ENCODE measurements at places on chromosomes 12 and 14.

GRCh38 chr12:54948171-54948570 is 36.4 kb downstream of the TESPA1 start:
- DNase-seq, result no peak

GRCh38 chr12:66187821-66188220 is 1.2 kb upstream of the IRAK3 start:
- DNase-seq, result no peak

- DNase-seq, result no peak
Measured at GRCh38 chr12:101485021-101485420, 9.9 kb downstream of the SPIC start.

GRCh38 chr14:39555749-39556148 is 123.5 kb upstream of the FBXO33 start:
- no peak for DNase-seq

DNA sequence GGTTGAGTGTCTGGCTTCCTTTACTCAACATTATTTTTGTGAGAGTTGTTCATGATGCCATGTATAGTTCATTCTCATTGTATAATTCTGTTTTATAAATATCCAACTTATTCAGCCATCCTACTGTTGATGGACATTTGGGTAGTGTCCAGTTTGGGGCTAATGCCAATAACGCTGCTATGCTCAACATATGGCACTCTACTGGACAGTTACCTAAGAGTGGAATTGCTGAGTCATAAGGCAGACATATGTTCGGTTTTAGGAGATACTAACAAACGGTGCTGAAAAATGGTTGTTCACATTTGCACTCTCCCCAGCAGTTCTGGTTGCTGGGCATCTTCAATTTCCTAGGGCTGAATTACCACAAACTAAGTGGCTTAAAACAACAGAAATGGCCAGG is 28.7 kb upstream of the P2RX4 start:
- no peak for DNase-seq

DNA sequence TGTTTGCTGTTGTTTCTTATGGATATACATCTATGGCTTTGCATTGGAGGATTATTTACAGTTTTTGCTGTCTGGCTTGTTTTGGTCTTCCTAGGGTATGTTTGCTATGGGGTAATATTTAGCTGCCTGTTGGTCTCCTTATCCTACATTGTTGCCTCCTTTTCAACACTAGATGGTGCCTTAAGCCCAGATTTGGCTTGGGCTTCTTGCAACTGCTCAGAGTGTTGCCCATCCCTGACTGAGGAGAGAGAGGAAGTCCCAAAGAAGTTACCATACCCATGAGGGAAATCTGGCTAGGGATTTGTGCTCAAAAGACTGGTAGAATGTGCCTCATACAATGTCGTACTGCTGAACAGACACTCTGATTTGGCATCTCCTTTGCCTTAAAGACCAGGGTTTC is 94.6 kb upstream of the MUCL1 start:
- peak; percentile 15 for DNase-seq

GRCh38 chr12:92544322-92544721 is 158.5 kb upstream of the PLEKHG7 start:
- no peak for DNase-seq

GRCh38 chr14:98368221-98368620 is 903.8 kb downstream of the BCL11B start:
- DNase-seq, result no peak

DNA sequence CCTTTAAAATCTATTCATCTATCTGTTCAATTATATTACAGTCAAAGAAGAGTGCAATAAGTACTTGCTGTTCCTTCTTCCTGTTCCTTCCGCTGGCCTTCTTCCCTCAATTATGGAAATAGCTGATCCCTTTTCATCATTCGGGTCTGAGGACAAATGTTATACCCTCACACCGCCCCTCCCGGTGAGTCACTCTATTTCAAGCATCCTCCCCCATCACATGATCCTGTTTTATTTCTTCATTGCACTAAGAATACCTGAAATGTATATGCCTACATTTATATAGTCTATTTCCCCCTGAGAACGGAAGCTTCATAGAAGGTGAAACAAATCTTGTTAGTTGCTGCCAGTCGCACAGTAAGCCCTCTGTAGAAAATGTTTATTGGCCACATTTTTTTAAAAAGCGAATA is 2.5 kb downstream of the SLC38A1 start:
- DNase-seq, result peak; percentile 64

DNA sequence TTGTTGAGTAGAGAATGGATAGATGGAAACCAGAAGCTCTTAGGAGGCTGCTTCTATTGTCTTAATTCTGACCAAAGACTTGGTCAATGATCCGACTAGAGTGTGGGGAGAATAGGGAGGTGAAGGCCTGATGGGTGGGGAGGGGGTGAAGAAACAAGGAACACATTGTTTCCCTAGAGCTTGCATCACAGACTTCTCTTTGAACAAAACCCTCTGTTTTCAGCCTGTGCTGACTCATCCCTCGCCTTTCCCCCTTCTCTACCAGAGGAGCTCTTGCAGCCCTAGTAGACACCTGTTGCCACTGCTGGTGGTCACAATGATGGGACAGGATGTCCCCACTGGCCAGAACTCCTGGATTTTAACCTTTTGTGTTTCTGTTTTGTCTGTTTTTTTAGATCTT is 46.8 kb upstream of the CISTR start:
- no peak for DNase-seq

GRCh38 chr12:94445662-94446061 is 14.0 kb downstream of the CEP83 start:
- no peak for DNase-seq

- no peak for DNase-seq
Measured at GRCh38 chr12:8465301-8465996, 9.7 kb downstream of the CLEC6A start.

DNA sequence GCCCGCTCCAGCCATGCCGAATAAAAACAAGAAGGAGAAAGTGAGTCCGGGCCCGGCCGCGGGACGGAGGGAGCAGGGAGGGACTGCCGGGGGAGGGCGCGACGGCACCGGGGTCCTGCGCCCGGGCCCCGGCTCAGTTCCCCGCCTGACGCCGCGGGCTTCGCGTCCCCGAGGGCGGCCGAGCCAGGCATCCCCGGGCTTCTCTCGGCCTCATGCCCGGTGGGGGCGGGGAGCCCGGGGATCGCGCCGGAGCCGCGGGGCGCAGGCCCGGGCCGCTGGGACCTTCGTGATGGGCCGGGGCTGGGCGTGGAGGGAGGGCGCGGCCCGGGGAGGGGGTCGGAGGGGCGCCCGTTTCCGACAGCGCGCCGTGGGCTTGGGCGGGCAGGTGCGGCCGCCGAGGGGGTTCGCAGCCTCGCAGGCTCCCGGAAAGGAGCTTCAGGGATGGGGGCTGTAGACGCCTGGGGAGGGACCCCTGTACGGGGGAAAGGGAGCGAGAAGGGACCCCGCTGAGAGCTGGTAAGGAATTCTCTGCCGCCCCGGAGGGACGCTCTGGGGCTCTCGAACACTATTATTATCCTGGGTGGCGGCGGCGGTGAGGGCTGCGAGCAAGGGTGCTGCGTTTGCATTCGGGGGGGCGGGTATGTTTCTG is 496 bp downstream of the PPP2R5C start:
- peak; percentile 55 for DNase-seq

DNA sequence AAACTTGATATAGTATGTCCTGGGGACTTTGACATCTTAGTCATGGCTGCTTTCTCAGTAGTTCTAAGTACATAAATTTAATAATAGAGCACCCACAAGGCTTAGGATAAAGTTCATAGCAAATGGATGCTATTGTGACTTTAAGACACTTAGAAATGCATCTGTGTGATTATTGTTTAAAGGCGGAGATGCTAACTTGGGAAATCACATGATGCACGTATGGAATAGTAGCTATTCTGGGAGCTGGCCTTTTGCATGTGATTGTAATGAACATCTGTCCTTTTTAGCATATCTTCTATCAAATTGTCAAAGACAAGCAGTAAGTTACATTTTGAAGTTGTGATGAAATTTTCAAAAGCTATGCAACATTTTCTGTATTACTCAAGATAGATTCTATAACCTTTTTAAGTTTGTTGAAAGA is 46.7 kb upstream of the ATP2A2 start:
- no peak for DNase-seq

DNA sequence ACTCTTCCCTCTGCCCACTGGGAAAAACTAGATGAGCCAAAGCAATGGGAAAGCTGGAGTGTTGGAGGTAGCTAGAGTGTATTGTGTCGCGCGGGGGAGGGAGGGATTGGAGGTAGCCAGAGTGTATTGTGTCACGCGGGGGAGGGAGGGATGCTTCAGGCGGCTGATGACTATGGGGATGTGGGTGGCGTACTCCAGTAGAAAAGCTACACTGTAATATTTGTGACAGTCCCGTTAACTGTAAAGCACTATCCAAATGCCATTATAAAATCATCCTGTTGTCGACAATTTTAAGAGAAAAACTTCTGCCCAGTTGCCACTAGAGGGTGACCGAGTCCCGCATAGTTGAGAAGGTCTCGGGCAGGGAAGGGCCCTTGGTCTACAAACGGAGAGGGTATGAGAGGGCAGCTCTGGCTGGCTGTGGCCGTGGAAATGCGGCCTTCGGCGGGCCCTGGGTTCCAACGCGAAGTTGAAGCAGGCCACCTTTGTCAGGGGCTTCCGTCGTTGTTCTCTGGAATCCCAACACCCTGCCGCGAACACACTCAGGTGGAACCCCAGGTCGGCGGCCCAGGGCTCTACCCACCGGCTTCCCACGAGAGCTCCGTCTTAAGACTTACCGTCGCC is 15.1 kb upstream of the PLEK2 start:
- peak; percentile 79 for DNase-seq

DNA sequence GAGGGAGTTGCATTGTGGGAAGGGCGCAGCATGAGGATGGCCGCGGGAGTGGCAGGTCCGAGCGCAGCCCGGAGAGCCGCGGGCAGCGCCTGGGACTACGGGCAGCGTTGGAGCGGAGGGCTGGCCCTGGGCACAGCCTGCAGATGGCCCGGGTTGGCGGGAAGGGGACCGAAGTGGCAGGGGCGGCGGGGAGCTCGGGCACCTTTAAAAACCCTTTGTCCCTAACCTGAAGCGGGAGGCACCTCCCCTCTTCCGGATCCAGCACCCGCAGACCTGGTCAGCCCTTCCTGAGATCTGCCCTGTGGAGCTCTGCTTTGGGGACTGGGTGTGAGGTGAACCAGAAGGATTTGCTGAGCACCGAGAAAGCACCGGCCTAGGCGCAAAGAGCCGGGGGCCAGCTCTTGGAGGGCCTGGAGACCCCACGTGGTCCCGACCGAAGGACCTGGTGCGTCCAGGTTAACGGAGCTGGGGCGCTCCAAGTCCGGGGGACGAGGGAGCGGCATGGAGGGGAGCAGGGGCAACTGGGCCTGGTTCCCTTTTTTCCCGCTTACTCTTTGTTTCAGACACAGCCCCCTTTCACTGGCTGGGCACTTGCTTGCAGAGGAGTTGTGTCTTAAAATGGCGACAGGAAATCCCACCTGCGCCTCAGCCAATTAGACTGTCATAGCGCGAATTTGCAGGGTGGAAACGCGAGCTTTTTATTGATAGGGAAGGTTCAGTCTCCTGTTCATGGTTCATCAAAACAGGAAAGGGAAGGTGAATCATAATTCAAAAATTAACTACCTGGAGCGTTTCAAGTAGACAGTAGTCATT is 792 bp upstream of the SLC38A1 start:
- peak; percentile 75 for DNase-seq

DNA sequence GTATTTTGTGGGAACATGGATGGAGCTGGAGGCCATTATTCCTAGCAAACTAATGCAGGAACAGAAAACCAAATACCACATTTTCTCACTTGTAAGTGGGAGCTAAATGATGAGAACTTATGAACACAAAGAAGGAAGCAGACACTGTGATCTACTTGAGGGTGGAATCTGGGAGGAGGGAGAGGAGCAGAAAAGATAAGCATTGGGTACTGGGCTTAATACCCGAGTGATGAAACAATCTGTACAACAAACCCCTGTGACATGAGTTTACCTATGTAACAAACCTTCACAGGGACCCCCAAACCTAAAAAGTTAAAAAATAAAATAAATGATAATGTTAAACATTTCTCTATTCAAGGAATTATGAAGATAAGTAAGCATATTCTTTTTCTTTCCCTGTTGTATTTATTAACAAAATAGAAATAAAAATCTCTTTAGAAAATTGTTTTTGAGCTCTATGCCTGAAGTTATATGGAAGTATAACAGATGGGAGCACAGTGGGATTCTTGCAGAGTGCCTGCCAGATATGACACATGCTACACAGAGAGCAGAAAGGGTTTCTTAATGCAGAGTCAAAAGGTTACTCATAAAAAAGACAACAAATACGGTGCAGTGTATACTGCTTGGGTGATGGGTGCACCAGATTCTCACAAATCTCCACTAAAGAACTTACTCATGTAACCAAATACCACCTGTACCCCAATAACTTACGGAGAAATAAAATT is 52.0 kb upstream of the SYNE2 start:
- no peak for DNase-seq

- no peak for DNase-seq
Measured at GRCh38 chr12:53754633-53755264, 3.0 kb upstream of the CISTR start.

- no peak for DNase-seq
Measured at GRCh38 chr12:23211384-23212320, 586.7 kb downstream of the ETNK1 start.

GRCh38 chr12:1531654-1532374 is 62.6 kb downstream of the FBXL14 start:
- no peak for DNase-seq

DNA sequence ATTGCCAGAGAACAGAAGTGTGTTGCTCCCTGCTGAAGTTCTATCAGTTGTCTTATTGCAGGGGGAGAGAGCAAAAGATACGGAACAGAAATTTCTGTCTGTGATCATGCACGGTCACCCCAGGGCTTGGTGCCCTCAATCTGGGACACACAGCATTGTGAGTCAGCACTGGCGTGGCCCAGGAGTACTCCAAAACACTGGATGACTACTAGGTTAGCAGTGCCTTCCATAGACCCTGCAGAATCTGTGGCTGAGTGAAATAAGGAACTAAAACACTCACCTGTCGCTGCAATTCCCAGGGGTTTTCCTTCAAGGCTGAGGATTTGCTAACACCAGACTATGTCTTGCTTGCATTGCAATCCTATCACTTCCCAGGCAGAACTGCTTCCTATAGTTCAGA is 165.5 kb downstream of the ANO6 start:
- DNase-seq, result no peak

DNA sequence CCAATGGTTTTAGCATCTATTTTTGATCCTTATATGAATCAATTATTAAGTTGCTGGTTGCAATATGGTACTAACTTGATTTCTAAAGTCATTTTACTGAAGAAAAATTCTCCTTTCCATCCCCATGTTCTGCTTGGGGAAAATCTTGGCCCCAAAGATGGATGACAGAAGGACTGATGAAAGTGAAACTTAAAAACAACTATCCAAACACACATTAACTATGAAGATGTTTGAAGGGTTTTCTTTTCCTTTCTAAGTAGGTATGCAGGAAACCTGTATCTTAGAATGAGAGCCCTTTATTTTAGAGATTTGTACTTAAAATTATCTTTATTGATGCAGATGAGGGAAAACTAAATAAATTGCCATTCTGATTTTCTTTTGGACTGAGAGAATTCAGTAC is 5.9 kb downstream of the C12orf71 start:
- DNase-seq, result no peak
